ENCODE measurements at places on chromosomes 5 and 9.

GRCh38 chr9:19239955-19240354 lies 9.5 kb downstream of the DENND4C start:
- DNase-seq, result no peak

DNA sequence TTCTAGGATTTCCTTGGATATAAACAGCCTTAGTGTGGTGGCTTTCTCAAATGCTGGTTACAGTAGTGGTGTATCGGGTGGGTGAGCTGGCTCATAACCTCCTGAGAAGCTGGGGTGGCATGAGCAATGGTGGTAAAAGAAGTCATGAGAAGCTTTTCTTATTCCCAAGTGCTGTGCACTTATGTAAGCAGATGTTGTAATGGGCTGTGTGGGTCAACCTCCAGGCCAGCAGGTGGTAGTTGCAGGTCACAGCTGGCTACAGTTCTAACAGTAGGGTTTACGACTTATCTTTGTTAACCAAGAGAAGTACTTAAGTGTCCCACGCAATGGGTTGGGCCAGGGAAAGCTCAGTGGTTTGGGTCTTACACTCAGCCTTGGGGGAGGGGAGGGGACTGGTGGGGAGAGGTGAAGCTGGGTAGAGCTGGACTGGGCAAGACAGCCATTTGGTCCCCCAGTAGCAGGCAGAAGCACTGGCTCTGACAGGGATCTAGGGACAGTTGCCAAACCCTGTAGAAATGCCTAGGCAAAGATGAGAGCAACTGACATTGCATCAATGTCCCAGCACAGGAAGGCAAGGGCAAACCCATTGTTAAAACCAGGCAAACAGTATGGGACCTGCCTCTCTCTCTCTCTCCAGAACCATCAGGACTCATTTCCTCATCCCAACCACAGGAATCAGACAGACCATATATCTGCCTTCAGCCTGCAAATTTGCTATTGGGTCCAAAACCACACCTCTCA lies 76.8 kb downstream of the RNF130 start:
- DNase-seq, result no peak

GRCh38 chr9:5790923-5791322 lies 42.0 kb downstream of the ERMP1 start:
- DNase-seq, result no peak

DNA sequence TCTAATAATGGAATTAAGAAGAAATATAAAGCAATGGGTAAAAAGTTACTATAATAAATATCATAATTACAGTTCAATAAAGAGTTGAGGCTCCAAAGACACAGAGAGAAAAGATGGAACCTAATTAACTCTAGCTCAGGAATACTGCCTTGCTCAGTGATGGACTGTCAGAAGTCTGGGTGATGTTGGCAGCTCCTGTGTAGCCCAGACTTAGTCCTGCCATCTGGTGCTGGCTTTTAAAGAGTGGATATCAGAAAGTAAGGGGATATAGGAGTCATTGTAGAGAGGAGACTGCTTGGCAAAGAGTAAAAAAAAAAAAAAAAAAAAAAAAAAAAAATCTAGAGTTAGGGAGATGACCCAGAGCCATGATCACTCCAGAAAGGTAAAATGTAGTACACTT lies 551.9 kb upstream of the DMAC1 start:
- DNase-seq, result no peak

GRCh38 chr9:79768194-79768593 lies 196.4 kb downstream of the TLE4 start:
- no peak for DNase-seq

DNA sequence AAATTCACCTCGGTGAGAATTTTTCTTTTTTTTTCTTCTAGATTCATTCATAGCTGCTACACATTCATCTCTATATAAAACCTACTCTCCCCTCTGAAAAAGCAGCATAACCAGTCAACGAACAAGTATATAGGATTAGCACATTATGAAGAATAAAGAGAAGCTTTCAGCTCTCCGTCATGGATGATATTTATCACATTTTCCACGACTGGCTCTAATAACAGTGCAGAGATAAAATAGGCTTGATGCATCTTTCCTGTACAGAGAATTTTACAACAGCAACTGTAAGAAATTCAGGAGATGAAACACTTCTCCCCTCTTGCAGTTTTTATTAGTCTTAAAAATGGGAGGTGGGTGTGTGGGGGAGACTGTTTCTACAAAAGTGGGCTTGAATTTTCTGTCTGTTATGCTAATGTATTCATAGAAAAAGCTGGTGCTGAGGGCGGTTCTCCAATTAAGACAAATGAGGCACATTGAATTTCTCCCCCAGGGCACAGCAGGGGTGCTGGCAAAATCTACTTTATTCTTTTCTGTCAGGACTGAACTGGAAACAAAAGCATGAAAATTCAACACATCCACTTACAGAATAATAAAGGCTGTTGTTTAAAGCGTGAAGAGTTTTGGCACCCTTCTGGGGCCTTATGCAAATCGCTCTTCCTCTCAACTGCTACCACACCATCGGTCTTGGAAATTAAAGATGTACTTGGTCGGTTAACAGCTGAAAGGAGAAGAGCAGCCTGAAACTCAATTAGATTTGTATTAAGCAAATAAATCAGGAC lies 233.9 kb upstream of the ZNF608 start:
- DNase-seq, result no peak

DNA sequence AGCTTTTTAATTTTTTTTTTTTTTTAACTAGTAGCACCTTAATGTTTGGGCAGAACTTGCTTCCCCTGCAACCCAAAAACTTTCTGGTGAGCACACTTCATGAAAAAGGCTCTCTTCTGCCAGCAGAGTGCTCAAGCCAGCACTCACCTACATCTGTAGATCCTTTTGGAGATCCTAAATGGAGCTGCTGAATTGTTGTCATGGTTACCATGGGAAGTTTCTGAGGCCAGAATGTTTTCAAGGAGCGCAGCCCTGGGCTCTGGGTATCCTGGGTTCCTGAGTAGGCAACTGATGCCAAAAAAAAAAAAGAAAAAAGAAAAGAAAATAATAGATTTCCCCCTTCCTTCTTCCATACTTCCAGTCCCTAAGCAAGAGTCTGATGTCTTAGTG lies 3.1 kb upstream of the CPEB4 start:
- no peak for DNase-seq

GRCh38 chr9:68852941-68853340 lies 147.9 kb downstream of the PIP5K1B start:
- DNase-seq, result no peak

DNA sequence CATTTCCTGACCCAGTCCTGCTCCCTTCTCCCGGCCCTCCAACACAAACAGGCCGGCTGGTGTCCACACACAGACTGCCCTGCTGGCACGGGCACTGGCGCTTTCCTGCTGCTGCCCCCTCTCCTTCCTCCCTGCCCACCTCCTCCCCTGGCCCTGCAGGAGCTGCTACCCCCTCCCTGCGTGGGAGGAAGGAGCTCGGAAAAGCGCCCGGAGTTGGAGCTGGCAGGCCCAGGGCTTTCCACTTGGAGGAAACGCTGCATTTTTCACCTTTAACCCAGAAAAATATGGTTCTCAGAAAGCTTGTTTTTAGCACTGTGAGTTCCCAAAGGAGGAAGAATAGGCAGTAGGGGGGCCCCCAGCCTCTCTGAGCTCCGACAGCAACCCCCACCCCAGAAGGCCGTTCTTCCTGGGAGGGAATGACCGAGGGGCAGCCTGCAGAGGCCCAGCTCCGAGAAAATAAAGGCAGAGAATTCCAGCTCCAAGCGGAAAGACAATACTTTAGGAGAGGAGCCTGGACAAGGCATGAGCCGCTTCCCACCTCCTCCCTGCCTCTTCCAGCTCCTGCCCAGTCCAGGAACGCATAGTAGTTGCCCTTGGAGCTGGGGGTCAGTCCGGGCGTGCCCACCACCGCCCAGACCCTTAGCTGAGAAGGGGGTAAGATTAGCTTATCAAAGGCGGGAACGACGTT lies 88.9 kb downstream of the LIFR start:
- DNase-seq, result no peak

- no peak for DNase-seq
Measured at GRCh38 chr9:134735441-134736175, 94.0 kb downstream of the COL5A1 start.

GRCh38 chr5:174732036-174733020 lies 7.9 kb downstream of the MSX2 start:
- no peak for DNase-seq

DNA sequence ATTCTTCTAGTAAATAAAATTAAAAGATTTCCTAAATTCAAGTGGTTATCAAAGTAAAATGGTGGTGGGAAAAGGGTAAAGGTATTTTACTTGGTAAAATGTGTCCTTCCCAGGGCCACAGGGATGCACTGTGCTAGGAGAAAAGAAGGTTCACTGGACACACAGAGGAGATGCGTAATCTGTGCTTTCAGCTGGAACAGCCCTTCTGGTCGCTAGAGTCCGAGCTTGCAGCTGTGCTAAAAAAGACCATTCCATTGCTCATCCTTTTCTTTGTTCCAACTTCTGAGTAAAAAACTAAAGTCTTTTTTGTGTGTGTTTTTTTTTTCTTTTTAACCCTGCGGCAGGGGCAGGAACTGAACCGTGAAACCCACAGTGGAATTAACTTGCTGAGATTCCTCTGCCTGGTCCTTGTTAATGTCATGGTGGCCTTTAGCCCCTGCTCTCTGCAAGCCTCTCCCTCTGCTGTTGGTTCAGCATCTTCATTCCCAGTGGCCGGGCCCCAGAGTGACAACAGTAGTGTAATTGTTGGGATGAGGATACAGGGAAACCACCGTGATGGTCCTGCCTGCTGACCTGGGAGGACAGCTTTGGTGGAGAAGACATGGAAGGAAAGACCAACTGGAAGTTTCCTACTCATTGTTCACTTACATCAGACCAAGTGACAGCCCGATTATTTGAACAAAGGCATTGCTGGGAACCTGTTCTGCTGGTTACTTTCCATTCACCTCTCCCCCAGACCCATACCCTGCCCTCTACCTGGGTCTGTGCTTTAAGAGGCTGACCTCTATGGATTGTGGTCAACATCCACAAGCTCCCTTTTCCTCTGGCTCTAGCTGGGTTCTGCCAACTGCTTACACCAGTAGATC lies 31.9 kb upstream of the FSTL4 start:
- no peak for DNase-seq

GRCh38 chr5:15529821-15530220 lies 29.8 kb downstream of the FBXL7 start:
- no peak for DNase-seq

GRCh38 chr5:72379936-72380335 lies 59.8 kb downstream of the PTCD2 start:
- DNase-seq, result no peak

- peak; percentile 79 for DNase-seq
Measured at GRCh38 chr5:143355710-143356109, 47.8 kb downstream of the NR3C1 start.

DNA sequence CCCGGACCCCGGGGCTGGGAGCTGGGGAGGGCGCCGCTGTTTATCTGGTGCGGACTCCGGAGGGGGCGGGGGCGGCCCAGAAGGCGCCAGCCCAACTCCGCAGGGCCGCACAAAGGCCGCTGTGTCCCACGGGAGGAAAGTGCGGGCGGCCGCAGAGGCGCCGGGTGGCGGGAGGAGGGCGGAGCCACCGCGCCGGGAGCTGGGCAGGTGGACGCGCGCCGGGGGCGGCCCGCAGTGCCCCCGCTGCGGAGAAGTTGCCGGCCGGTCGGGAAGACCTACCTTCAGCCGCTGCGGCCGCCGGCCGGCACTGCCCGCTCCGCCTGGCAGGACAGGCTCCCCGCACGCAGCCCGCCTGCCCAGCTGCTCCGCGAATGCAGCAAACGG lies 43.6 kb downstream of the NACC2 start:
- DNase-seq, result no peak

DNA sequence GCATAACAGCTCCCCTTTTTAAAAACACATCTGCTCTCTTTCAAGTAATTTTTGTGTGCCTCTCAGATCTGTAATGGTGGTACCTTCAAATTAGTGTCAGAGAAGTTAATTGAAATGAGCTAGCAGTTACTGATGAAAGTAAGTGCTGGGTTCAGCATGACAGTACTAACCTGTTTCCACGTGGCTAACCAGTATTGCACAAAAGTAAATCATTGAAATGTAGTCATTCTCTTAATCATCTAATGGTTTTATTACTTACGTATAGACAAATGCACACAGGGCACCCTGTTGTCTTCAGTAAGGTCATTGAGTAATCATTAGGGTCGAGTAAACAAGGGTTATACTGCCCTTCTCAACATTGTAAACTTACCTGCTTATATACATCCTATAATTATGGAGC lies 157.8 kb upstream of the PRR16 start:
- DNase-seq, result no peak

- no peak for DNase-seq
Measured at GRCh38 chr5:149117970-149118369, 23.3 kb upstream of the ABLIM3 start.

Data from LNCaP clone FGC (cell line).